ENCODE measurements at places on chromosomes 2 and 18.
A peak's percentile ranks its signal among the peaks of the same experiment; 100 is the strongest.

GRCh38 chr2:216903470-216903869 lies 43.6 kb upstream of the TNP1 start:
- ATAC-seq = no peak

GRCh38 chr2:12806549-12807242 lies 90.0 kb downstream of the TRIB2 start:
- no peak for ATAC-seq

- no peak for ATAC-seq
These were observed 116.8 kb downstream of the GBX2 start for GRCh38 chr2:236051351-236051750.

DNA sequence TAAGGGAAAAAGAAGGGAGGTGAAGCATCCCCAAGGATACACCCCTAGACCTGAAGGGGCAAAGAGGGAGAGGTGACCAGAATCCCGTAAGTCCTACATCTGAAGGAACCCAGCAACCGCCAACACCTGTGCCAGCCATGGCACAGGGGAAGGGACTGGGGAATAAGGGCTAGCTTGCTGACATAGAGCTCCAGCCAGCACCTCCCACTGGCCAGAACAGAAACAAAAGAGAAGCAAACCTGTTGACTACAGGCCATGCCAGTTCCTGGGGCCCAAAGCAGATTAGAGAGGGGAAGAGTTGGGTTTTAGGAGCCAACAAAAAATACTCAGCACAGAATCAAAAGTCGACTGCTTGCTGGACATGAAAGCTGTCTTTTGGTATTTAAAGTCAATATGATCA lies 244.6 kb downstream of the SUCLG1 start:
- ATAC-seq = no peak

- ATAC-seq = no peak
These were observed 38.7 kb downstream of the MSTN start for GRCh38 chr2:190023860-190024259.

DNA sequence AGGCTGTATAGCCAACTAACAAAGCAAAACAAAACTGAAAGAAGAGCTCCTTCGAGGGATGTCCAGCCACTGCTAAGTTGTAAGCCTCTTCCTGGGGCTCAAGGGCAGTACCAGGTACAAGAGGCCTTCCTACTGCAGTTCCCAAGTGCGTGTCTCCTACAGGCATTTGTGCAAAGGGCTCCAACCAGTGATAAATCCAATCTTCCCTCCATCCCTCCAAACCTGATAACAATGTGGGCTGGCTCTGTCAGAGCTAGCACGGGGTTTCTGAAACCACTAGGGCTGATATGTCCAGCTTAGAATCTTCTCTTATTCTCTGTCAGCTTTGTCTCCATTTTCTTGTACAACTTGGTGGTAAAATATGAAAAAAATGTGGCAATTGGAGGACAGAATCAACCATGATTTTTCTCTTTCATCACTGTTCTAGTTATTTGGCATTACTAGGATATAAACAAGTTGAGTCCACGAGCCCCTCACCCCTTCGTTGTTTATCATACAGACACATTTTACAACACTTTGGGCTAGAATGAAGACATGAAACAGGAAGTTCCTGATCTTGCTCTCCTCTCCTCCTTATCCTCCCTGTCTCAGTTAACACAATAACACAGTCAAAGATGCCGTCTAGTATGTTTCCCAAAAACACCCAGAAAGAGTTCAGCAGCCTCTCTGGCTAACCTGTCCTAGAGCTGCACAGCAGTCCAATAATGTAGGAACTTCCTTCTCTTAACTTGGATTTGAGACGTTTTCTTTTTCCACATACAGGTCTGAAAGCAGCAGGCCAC lies 35.4 kb upstream of the WIPF1 start:
- ATAC-seq = peak; percentile 18
